GM23248 (cell line): ENCODE measurements at places on chromosomes 1 and 21.

DNA sequence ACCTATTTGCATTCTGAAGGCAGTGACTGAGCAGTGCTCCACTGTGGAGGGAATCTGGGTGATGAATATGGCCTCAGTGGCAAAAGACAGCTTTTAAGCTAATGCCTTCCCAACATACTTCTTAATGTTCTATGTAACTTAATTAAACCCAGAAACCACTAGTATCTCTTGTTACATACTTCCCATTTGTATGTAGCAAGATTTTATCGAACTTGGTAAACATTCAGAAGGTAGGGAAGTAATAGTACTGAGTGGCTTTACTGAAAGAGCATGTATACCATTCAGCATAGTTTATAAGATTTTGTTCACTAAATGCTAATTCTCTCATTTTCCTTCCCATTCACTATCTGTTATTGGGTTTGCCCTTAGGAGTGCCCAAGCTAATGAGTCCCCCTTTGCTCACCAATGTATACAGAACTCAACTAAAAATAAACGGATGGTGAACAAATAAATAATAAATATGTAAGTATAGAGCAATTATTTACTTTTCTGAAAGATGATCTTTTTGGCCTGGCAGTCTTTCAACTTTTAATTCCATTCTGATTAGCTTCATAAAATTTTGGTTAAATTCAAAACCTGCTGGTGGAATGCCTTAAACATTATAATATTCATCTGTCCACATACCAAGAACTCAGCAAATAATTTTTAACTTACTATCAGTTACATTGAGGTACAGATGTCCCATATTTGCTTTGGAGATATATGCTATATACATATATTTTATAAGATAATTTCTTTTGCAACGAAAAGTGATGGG is 204.4 kb downstream of the APP start:
- no peak for DNase-seq

GRCh38 chr1:84163123-84163931 is 19.3 kb downstream of the PRKACB start:
- DNase-seq = peak; percentile 23

- peak; percentile 68 for DNase-seq
Measured at GRCh38 chr1:23473037-23473800, 10.8 kb downstream of the ASAP3 start.

GRCh38 chr1:223745731-223746130 is 33.4 kb downstream of the CAPN2 start:
- peak; percentile 74 for DNase-seq

GRCh38 chr1:22488319-22488718 is 36.7 kb downstream of the ZBTB40 start:
- peak; percentile 5 for DNase-seq

DNA sequence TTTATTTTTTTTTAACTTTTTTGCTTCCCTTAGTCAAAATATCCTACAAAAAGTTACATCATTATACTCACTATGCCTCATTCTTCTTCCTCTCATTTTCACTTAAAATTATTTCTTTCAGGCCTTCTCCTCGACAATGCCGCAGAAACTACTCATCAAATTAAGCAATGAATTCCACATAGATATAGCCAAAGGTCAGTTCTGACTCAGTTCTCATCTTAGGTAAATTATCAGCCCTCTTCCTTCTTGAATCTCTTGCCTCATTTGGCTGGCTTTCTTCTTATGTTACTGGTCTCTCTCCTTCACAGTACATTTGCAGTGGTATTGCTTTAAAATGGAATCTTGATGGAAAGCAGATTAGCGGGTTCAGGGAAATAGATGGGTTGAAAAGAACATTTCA is 260.7 kb upstream of the BRINP3 start:
- peak; percentile 0 for DNase-seq

- no peak for DNase-seq
Measured at GRCh38 chr21:14875186-14875585, 189.6 kb downstream of the NRIP1 start.

DNA sequence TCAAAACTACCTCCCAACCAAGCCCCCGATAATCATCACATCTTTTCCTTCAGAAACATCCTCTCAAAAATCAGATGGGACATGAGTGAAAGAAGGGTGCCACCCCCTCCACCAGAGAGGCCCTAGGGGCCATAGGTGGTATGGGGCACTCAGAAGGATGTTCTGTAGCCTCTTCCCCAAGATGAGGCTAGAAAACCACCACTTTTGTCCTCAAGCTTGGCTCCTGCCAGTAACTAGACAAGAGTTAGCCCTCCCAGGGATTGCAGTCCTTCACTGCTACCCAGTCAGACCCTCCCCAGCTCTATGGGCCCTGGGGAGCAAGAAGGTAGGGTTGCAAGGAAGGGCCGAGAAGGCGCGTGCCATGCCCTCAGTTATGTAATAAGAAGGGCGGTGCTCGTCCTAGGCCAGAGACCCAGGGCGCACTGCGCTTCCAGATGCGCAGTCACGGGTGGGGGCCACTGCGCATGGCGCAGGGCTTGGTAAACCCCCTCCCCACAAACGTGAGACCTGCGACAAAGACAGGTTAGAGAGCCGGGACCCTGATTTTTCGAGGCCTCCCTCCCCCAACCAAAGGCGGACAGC is 69.7 kb downstream of the CD46 start:
- DNase-seq = no peak

- peak; percentile 36 for DNase-seq
Measured at GRCh38 chr1:35560256-35561225, 2.9 kb downstream of the NCDN start.

DNA sequence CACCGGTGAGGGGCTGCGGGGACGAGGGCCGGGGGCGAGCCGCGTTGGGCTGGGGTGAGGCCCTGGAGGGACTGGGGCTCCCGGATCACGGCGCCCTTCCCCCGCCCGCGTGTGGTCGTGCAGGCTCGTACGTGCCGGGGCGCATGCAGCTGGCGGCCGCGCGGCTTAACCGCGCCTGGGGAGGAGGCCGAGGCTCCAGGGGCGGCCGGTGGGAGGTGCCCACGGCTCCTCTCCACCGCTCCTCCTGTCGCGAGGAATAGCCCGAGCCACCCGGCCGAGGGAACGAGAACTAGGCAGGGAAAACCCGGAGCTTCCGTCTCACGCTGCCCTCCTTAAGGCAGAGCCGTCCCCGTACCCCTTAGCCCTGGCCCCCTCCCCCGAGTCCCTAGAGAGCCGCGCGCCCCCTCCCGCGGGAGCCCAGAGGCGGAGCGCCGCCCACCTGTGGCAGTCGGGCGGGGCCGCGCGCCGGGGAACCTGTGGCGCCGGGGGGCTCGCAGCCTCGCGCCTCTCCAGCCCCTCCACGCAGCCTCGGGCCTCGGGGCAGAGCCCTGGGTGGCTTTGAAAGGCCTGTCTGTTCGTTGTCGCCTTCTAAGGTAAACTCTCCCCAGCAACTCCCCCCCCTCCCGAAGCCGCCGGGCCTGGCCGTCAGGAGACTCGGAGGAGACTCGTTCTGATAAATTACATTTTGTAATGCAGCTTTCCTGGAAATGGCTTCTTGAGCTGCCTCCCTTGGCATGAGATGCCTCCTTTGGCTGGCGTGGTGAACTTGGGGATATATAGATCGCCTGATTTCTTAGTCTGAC is 746 bp downstream of the AK4 start:
- peak; percentile 76 for DNase-seq

GRCh38 chr1:204463125-204464060 is 31.2 kb downstream of the PIK3C2B start:
- DNase-seq = peak; percentile 52

GRCh38 chr1:14332158-14332557 is 266.3 kb upstream of the KAZN start:
- peak; percentile 18 for DNase-seq

DNA sequence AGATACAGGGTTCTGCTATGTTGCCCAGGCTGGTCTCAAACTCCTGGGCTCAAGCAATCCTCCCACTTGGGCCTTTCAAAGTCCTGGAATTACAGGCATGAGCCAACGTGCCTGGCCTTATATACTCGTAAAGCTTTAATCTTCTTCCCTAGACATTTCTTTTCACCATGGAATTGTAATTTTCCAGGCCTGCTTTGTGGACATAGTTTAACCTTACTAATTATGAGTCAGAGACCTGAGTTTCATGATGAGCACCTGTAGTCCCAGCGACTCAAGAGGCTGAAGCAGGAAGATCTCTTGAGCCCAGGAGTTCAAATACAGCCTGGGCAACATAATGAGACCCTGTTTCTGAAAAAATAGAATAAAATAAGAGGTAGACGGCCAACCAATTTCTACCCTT is 12.3 kb downstream of the PATJ start:
- no peak for DNase-seq

GRCh38 chr1:225581186-225581585 is 71.7 kb downstream of the ENAH start:
- DNase-seq = no peak

GRCh38 chr1:7262611-7263010 is 477.4 kb downstream of the CAMTA1 start:
- DNase-seq = no peak

GRCh38 chr21:35585878-35586277 is 474.4 kb downstream of the SETD4 start:
- no peak for DNase-seq

DNA sequence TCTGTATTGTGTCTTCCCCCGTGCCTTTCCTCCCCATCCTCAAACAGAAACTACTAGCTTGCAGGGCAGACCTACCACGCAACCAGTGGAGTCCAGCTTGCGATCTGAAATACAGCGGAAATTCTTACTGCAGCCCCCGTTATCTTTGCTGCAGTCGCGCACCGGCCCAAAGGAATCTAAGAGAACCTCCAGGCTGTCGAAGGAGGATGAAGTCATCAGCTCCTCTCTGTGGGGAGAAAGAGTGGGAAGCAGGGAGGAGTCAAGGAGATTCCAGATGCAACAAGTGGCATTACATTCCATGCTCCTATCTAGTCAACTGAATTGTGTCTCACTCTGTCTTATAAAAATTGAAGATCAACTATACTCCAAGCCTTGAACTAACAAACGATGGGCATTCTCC is 206.9 kb downstream of the ASTN1 start:
- DNase-seq = no peak

DNA sequence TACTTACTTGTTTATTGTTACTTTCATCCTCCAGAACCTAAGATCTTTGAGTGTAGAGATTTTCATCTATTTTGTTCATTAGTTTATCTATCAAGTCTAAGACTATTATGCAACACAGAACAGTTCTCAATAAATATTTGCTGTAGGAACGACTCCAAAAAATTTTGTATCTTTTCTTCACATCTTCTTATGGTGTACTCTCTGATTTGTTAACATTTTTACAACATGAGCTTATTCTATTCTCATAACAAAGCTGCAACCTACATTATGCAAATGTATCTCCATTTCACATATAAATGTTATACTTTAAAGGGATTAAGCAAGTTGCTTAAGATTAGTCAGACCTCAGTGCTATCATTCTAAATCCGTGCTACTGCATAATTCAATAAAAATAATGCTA is 514.2 kb upstream of the ZP4 start:
- DNase-seq = no peak

GRCh38 chr1:201090541-201090940 is 21.7 kb downstream of the CACNA1S start:
- DNase-seq = peak; percentile 20

- DNase-seq = peak; percentile 5
Measured at GRCh38 chr1:67307251-67308060, at the start of gene IL12RB2. Gene IL12RB2, plus strand, starts transcription at chr1:67307873. Its CDS starts 12,496 bp downstream, at chr1:67320369.

GRCh38 chr1:238135708-238136664 is 245.3 kb upstream of the ZP4 start:
- DNase-seq = no peak

DNA sequence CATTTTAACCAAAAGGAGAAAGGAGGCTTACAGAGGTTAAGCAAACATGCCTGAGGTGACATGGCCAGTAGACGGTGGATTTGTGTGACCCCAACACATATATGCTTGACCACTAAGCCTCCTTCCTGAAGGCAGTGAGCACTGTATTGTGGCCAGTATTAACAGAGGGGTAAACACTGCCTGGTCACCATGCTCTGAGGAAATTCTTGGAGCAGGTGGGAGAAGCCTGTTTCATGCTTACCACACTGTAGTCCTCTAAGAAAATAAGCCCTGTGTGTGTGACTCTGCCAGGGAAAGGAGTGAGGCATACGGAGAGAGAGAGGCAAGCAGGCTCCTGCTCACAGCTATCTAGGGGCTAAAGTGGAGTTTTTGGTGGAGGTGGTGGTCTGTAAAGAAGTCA is 102.7 kb downstream of the KCND3 start:
- DNase-seq = no peak

- DNase-seq = peak; percentile 36
Measured at GRCh38 chr1:48470950-48471690, 884 bp downstream of the SPATA6 start.

GRCh38 chr1:244162786-244163530 is 111.9 kb downstream of the ZBTB18 start:
- DNase-seq = peak; percentile 55

DNA sequence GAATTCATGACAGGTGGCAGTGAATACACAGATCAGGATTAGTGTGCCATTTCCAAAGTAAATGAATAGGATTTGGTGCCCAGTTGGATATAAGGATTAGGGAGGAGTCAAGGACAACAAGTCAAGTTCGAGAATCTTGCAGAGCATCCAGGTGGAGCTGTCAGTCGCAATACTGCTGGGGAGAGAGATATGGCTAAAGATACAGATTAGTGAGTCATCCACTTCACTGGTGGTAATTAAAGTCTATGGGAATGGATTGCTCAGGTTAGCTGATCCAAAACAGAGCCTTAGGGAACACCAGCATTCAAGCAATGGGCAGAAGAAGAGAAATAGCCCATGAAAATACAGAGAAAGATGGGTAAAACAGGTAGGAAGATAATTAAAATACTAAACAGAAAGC is 26.8 kb downstream of the BCAS2 start:
- DNase-seq = no peak

DNA sequence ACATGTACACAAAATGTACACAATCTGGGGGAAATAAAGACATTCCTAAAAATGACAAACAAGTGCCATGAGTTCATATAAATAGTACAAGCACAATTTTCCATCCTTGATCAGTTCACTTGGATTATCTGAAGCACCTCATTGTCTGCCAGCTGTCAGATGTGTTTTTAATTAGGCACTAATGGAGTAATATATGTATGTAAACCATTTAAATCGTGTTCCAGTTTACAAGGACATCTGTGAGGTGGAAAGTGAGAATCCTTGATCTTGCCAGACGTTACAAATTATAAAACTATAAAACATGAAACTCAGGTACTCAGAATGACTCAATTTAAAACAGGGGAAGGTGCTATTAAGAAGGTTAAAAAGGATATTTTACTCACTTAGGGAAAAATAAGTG is 1312.2 kb downstream of the PLA2G4A start:
- DNase-seq = no peak

GRCh38 chr1:109668123-109668775 is 392 bp downstream of the GSTM2 start:
- DNase-seq = peak; percentile 36
